ENCODE measurements at places on chromosomes 16 and 17.
A peak's percentile ranks its signal among the peaks of the same experiment; 100 is the strongest.

GRCh38 chr17:57999496-58000017 lies 7.5 kb downstream of the SRSF1 start:
- no peak for DNase-seq

DNA sequence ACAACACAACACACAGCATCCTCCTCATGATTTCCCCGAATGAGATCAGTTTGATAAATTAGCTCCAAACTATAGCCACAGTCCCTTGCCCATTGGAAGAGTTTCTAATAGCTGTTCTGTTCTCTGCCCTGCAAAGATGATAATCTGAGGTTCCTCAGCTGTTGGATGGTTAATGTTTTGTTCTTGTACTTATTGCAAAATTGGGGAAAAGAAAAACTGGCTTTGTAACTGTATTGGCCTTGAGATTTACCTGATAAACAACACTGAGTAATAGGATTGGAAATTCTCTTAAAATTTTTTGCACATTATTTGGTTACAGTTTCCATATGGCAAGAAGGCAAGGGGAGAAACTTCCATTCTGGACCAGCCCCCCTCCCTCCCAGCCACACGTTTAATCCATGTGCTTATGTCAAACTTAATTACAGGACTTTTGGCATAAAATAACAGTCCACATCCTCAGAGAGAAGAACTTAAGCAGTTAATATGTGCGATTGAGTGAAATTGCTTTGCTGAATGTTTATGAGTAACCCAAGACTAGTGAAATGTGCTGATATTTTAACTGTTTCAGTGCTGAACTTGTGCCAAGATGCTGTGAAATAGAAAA lies 119.1 kb upstream of the ZFHX3 start:
- DNase-seq = no peak

GRCh38 chr17:18248300-18248731 lies 10.2 kb downstream of the FLII start:
- peak; percentile 78 for DNase-seq

DNA sequence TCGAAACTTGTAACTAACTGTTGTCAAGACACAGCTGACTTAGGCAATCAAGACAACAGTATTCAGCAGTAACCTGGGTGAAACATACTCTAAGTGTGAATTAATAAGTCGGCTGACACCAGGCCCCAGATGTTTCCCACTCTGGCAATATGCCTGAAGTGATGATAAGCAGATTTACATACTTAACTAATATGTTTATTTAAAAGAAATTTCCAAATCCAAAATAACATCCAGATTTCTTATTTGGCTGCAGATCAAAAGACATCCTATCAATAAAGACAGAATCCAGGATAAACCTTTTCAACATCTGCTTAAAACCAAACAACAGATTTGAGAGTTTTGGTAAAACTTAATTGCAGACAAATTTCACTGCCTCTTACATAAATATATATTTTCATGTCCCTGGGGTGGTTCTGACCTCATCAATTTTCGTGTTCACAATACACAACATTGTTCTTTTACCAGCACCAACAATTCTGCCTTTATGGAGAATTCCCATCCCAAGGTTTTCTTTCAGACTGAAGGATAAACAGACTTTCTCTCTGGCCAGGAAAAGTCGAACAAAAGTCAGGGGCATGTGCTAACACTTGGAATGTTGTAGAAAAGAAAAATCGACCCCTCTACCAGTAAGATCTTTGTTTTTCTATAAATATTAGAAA lies 45.1 kb upstream of the TOX3 start:
- no peak for DNase-seq

DNA sequence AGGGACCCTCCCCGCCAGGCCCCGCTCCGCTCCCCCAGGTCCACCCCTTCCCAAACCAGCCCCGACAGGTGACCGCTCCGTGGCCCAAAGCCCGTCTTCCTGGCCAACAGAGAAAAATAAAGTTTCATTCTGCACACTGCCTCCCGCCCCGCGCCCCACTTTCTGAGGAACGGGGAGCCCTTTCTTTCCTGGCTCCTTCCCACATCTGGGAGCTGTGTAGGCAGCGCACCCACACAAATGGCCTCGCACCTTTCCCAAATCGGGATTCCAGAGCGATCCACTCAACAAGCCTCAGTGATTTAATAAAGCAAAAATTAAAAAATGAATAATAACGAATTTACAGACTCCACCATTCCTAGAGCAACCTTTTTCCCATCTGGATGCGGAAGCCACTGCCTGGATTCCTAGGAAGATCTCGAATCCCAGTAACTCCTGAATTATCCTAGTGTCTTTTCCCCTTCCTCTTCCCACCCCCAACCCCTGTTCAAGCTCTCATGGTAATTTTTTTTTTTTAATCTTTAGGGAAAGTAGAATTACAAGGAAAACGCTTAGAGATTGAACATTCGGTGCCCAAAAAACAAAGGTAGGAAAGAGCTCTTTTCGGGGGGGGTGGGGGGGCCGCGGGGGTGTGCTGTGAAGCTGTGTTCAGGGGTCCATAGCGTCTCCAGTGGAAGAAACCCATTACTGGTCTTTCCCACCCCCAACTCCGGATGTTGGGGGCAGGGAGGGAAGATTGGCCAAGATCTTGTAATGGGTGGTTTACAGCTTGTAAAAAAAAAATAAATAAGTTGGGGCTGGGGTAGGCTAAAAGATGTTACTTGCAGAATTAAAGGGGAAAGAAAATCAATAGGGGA lies 1.6 kb downstream of the IGF2BP1 start:
- peak; percentile 22 for DNase-seq

DNA sequence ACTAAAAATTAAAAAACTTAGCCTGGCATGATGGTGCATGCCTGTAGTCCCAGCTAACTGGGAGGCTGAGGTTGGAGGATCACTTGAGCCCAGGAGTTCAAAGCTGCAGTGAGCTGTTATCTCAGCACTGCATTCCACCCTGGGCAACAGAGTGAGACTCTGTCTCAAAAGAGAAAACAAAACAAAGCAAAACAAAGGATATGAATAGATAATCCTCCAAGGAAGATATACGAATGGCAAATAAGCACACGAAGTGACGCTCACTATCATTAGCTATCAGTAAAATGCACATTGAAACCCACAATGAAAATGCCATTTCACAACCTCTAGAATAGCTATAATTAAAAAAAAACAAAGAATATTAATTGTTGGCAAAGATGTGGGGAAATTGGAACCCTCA lies 386.2 kb upstream of the CCL2 start:
- no peak for DNase-seq

DNA sequence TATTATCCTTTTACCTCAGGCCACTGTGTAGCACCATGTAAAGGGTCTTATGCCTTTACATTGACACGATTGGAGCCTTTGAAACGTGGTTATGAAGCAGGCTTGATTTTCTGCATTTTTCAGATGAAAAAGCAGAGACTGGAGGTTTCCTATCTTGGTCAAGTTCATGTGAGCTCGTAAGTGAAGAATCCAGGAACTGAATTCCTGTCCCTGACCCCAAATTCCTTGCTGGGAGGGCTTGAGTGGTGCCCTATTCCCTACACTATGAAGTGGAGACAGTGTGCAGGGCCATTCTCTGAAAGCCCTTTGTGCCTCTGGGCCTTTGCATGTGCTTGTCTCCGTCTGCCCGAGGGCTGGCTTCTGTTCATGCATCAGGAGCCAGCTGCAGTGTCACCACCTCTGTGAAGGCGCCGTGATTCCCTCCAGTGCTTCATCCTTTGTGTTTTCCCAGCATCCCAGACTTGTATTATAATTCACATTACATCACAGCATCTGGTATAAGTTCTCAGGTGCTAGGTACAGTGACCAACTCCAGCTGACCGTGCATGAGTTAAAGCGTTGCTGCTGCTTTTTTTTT lies 181.1 kb downstream of the SNX29 start:
- DNase-seq = no peak

GRCh38 chr17:15966183-15966878 lies 21.4 kb downstream of the ADORA2B start:
- DNase-seq = no peak

DNA sequence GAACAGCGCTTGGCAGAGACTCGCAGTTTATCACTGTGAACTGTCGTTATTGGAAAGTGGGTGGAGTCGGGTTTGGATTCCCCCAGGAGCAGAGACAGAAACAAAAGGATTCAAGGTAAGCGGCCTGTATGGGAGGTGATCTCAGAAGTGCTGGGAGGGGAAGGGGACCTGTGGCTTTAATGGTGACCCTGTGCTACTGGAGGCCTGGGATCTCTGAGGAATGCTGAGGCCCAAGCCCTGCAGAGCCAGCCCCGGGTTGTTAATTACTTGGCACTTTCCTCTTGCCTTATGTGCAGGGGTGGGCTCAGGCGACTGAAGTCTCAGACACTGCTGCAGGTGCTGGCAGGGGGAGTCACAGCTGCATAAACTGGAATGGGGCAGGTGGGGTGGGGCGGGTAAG lies 27.4 kb downstream of the IRF8 start:
- no peak for DNase-seq

DNA sequence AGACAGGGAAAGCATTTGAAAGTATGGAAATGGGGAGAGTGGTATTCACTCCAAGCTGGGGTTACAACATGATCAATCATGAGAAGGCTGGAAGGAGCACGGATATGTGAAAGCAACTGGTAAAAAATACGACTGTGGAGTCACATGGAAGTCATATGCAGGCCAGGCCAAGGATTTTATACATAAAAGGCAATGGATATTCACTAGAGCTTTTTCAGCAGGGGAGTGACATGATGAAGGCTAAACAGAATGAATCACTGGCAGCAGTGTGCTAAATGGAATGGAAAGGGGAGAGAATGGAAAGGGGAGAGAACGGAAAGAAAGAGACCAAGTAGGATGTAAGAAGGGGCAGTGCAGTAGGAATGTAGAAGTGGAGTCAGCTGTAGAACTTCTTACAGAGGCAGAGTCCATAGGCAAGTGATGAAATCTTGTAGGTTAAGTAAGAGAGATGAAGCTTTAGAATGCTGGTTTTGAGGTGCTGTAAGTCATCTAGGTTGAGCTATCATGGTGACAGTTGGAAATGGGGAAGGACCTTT lies 13.0 kb upstream of the NETO2 start:
- no peak for DNase-seq

GRCh38 chr16:4393240-4393600 lies 21.6 kb downstream of the VASN start:
- DNase-seq = no peak

All from activated T-cell treated with anti-CD3 and anti-CD28 coated beads, Interleukin-2, amount 50 U/mL, for 48 hours (primary cell).